Smooth muscle cell of the brain vasculature (primary cell): ENCODE measurements at places on chromosomes 3 and 15.

- DNase-seq = no peak
Measured at GRCh38 chr15:68196445-68197169, 8.5 kb downstream of the CALML4 start.

- no peak for DNase-seq
Measured at GRCh38 chr3:131540143-131540542, 37.4 kb upstream of the MRPL3 start.

GRCh38 chr3:28210968-28211713, 30.3 kb upstream of the CMC1 start:
- DNase-seq = no peak

- no peak for DNase-seq
Measured at GRCh38 chr3:346186-346585, 149.6 kb downstream of the CHL1 start.

GRCh38 chr3:21520106-21520963, 230.7 kb downstream of the ZNF385D start:
- DNase-seq = no peak

- DNase-seq = no peak
Measured at GRCh38 chr3:190058521-190059241, 62.0 kb downstream of the P3H2 start.

DNA sequence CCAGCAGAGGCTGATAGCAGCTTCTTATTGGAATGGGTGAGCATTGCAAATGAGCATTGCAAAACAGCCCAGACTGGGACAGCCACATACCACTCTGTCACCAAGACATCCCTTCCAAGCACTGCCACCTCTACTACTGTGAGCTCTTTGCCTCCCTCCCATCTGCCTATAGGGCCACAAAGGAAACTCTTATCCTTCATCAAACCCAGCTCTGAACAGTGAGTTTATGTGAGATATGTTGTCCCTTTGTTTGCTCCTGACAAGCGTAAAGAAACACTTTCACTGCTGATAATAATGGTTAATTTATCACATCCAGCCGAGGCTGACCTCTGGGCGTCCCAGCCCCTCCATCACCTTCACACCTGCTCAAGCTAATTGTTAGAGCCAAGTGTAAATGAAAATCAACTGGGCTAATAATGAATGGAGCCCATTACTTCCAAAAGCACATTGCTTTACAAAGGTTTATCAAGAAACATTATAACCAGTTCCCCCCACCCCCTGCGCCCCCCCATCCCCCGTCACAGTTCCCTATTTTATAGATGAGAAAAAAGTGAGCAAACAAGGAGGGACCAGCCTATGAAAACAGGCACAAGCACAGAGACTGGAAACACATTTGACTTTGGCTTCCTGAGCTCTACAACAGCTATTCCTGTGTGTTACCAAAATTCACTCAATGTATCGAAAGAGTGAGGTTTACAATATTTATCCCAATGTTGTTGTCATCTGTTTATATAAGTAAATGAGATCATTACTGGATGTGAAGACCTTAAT, 146.3 kb downstream of the ANXA2 start:
- DNase-seq = no peak
